DMS 273 treated with DMSO at 0.1 percent for 48 hours (cell line): ENCODE measurements at places on chromosomes 1 and 21.

DNA sequence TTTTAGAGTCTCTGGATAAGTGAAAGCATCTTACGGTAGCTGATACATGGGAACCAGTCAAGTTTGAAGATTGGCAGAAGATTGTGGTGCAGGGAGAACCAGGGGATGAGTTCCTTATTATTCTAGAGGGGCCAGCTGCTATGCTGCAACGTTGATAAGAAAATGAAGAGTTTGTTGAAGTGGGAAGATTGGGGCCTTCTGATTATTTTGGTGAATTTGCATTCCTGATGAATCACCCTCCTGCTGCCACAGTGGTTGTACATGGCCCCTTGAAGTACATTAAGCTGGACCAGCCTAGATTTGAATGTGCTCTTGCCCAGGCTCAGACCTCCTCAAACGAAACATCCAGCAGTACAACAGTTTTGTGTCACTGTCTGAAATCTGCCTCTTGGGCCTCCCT, 45.9 kb downstream of the BTBD8 start:
- no peak for DNase-seq

GRCh38 chr1:167165948-167166689, 54.6 kb upstream of the POU2F1 start:
- peak; percentile 82 for DNase-seq

GRCh38 chr1:153805042-153805745, 30.0 kb downstream of the SLC27A3 start:
- DNase-seq: no peak

- no peak for DNase-seq
These were observed 58.0 kb downstream of the NPHP4 start for GRCh38 chr1:5934058-5934884.

DNA sequence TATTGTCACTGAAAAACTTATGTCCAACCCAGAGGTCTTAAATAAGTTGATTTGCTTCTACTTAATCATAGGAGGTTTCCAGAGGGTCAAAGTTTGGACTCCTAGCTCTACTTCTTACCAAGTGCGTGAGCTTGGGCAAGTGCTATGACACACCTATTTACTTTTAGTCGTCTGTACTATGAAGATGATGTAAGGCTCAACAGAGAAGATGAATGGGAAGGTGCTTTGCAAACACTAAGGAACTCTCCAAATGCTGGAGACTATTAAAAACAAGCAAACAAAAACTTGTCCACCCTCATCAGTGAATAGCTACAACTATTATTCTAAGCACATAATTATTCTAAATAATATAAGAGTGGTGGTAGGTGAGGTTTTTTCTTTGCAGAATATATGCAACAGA, 232.3 kb upstream of the USP24 start:
- no peak for DNase-seq

DNA sequence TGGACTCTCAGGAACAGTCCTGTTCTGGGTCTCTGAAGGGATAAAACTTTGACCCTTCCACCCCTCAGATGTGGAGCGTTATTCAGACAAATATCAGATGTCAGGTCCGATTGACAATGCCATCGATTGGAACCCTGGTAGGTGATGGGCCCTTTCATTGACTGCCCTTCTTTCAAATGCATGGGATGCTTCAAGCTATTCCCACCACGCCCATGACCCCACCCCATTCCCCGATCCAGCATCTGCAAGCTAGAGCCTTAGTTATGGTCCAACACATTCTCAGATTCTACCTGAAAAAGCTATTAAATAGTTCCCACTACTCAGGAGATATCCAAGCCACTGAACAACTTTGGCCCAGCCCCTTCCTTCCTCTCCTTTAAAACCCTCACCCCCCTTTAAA, 12.5 kb downstream of the POLR3GL start:
- DNase-seq: no peak

GRCh38 chr21:36859744-36860501, 106.5 kb downstream of the HLCS start:
- DNase-seq: no peak

- DNase-seq: peak; percentile 75
These were observed 23.3 kb downstream of the CELA3A start for GRCh38 chr1:22024485-22025367.

- no peak for DNase-seq
These were observed 74.0 kb downstream of the SYT6 start for GRCh38 chr1:114079596-114080190.

DNA sequence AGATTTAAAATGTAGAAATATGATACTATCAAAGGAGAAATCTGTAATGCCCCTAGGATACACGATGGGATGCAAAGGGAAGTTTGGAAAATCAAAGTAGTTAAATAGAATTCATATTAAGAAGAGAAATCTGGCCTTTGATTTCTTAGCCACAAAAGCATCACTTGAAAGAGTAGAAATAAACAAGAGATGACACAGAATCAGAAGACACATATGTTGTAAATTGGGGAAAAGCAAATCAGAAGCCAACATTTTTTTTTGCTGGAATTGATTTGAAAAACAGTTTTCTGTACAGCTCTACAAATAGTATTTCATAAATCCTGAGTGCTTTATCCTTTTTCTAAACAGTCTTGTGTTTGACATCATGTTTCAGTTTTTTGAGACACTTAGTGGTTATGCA, 12.4 kb upstream of the TNFSF18 start:
- DNase-seq: no peak

DNA sequence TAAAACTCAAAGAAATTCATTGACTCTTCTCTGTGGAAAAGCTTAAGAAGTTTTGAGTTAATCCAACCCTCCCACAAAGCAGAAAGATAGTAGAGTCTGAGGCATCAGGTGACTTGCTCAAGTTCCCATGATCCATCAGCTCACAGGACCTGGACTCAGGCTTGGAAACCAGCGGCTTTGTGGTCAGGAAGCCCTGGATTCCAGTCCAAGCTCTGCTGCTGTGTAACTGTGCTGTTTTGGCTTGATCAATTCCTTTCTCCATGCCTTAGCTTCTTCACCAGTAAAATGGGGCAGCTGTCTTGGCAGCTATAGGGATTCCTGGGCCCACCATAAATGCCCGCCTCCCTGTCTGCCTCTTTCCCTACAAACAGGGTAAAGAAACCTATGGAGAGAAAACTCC, 180.2 kb downstream of the HIVEP3 start:
- DNase-seq: no peak

- DNase-seq: no peak
These were observed 121.7 kb upstream of the PRDX6 start for GRCh38 chr1:173355281-173356031.

DNA sequence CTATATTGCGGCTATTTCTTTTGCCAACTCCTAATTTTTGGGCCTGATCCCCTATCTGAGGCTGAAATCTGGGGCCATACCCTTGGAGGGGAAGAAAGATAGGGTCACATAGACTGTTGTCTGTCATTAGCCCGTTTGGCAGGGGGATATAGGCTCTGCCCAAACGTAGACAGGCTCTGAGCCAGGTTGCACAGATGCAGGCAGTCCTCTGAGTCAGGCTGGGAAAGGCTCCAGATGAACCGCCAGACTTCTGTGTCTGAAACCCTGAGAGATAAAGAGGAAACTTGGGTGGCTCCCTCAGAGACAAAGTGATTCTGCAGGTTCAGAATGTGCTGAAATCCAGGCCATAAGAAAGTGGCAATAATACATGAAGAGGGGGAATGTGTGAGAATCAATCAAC, 4.0 kb upstream of the CAP1 start:
- peak; percentile 100 for DNase-seq

- no peak for DNase-seq
These were observed 82.0 kb upstream of the DPH5 start for GRCh38 chr1:101107496-101108110.

DNA sequence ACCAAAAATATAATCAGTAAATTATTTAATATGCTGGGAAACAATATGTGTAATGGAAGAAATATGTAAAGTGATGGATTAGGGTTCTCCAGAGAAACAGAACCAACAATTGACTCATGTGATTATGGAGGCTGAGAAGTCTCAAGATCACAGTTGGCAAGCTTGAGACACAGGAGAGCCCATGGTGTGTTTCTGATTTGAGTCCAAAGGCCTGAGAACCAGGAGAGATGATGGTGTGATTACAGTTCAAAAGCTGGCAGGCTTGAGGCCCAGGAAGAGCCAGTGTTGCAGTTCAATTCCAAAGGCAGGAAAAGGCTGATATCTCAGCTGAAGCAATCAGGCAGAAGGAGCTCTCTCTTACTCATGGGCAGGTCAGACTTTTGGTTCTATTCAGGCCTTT, 138.8 kb upstream of the NBPF11 start:
- DNase-seq: no peak

DNA sequence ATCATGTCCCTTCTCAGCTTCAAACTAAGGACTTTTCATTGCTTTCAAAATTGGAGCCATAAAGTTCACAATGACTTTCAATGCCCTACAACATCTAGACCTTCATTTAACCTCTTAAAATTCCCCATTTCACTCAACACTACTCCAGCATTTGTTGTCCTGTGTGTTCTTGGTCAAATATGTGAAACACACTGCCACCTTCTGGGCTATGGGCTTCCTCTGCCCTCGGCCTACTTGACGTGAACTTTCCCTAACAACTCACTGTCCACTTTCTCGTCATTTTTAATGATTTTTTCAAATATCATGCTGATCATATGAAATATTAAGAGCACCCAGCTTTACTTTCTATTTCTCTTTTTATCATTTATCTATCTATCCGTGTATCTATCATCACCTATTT, 2018.4 kb downstream of the NCAM2 start:
- no peak for DNase-seq

- no peak for DNase-seq
These were observed 127.7 kb upstream of the COL6A1 start for GRCh38 chr21:45853703-45854342.

DNA sequence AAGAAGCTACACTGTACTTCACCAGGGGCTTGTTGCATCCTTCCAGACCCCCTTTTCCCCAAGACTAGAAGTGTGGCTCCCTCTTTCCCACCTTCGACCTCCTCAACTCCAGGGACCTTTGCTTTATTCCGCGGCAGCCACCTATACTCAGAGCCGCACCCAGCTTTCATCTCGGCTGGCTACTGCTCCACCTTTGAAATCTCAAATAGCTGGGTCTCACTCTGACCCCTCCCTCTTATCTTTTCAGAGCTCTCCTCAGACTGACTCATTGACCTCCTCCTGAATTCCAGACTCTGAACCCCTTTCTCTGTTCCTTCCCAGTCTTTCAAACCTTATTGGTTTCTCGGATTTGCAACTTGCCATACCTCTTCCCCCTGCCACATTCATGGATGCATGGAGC, 144.7 kb upstream of the JUN start:
- no peak for DNase-seq

DNA sequence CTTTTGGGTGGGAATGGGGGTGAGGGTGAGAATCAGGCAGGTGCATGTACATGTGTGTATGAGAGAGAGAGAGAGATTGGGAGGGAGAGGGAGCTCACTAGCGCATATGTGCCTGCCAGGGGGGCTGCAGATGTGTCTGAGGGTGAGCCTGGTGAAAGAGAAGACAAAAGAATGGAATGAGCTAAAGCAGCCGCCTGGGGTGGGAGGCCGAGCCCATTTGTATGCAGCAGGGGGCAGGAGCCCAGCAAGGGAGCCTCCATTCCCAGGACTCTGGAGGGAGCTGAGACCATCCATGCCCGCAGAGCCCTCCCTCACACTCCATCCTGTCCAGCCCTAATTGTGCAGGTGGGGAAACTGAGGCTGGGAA, 95.0 kb downstream of the EPHB2 start:
- DNase-seq: no peak

DNA sequence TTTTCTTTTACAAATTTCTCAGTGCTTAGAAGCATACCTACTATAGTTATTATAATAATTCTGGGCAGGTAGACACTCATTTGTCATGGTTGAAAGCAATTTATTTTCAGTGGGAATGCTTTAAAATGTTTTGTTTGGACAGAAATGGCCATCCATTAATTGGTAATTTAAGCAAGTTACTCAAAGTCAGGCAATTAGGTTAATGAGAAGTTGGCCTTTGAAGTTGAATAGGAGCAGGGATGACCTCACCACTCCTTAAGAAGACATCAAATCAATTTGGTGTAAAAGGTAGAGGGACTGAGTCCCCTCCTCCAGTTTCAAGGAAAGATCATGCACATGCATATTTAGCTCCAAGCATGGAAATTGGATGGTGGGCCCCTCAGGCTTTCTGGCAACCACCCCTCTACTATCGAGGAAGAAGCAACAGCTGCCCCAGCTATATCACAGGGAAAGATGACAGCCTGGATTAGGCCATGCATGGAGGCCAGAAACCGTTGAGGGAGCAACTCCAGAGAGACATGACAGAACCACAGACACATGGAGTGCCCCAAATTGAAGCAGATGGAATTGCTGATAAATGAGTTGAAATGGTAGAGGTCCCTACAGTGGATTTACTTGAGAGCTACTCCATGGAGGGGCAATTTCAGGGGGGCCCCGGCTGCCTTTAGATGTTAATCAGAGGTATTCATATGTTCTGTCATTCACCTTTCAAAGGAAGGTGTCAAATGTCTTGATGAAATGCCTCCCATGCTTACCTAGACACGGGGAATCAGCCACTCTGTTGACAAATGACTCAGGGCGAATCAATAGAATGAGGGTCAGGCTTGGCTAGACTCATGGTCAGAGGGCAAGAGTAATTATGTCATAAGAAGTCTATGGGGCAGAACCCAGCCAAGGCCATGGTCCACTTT, 26.7 kb downstream of the HLX start:
- no peak for DNase-seq

GRCh38 chr1:176719447-176719846, 256.5 kb downstream of the PAPPA2 start:
- no peak for DNase-seq

DNA sequence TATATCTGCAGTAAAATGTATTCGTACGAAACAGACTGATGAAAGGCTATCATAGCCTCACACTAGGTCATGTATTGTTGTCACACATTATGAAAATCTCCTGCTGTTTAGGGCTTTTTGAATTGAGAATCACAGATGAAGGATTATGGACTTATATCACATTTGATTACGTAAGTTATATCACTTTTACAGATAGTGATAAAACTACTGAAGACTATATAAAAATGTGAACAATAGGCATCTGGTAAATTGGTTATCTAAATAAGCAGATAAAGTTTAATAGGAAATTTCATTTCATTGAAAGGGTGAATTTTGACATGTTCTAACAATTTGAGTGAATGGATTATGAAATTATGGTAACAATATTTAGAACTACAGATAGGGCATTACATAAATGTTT, 20.0 kb downstream of the LAMC1 start:
- no peak for DNase-seq

GRCh38 chr1:2796890-2797740, 4.4 kb downstream of the TTC34 start:
- DNase-seq: no peak

GRCh38 chr1:20448671-20449071, 37.3 kb downstream of the CAMK2N1 start:
- DNase-seq: no peak

- DNase-seq: no peak
These were observed 10.6 kb downstream of the SLC19A1 start for GRCh38 chr21:45531393-45532215.

DNA sequence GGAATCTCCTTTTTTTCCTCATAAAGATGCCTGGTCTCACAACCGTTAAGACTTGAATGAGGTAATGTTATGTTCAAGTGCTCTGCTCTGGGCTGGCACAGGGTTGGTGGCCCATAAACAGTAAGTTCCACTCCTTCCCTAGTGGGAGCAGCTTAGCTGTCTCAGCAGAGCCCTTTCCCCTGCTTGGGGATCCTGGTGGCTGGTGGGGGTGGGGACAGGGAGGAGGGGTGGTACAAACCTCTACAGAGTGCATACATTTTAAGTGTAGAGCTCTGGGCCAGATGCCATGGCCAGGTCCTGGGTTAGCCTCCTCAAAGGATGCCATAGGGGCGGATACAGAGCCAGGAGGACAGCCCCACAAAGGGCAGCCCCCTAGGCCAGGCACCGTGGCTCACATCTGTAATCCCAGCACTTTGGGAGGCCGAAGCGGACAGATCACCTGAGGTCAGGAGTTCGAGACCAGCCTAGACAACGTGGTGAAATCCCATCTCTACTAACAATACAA, 20.7 kb upstream of the PADI1 start:
- DNase-seq: no peak
